ENCODE measurements at places on chromosomes 5 and 9. TPM values are rescaled to one million over a fixed set of nuclear protein-coding genes. Genes with fewer than 3 reads are reported as not detected.

NOXA1 gene
- polyA plus RNA-seq: 0.83 TPM

PCA3 gene
- polyA plus RNA-seq: not detected

GARIN3 gene
- polyA plus RNA-seq: not detected

S1PR3 gene
- 0.08 TPM for polyA plus RNA-seq

CTSV gene
- polyA plus RNA-seq: not detected

ARHGEF39 gene
- 0.66 TPM for polyA plus RNA-seq

- DNase-seq: no peak
Measured at GRCh38 chr9:108113596-108113995, 624.0 kb upstream of the KLF4 start.

- no peak for DNase-seq
Measured at GRCh38 chr9:133113949-133114885, 6.8 kb downstream of the RALGDS start.

DNA sequence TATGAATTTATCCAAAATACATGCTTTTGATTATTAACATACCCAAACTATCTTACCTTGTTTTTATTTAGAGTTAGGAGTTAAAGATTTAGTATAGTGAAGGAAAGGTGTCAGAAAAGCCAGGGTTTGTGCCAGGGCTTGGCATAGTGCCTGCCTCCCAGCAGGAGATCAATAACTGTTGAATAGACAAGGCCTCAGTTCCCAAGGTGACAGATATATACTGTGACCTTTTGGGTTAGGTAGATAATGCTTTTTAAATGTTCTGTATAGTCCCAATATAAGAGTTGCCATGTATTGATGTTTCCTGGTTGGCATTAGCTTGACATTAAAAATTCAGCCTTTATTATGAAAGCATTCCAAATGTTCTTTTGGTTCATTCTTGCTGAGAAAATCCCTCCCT is 121.8 kb downstream of the MCTP1 start:
- no peak for DNase-seq

DNA sequence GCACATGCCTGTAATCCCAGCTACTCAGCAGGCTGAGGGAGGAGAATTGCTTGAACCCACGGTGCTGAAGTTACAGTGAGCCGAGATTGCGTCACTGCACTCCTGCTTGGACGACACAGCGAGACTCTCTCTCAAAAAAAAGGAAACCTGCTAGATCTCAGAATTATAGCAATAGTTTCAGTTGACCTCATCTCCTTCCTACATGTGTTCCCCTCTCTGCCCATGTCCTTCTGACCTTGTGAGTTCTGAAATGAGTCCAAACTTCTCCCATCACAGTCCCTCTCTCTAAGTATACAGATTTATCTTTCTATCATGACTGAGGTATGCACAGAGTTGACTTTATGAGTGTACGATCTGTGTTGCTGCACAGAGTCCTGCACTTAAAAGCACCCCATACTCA is 44.6 kb upstream of the SHOC1 start:
- DNase-seq: no peak

DNA sequence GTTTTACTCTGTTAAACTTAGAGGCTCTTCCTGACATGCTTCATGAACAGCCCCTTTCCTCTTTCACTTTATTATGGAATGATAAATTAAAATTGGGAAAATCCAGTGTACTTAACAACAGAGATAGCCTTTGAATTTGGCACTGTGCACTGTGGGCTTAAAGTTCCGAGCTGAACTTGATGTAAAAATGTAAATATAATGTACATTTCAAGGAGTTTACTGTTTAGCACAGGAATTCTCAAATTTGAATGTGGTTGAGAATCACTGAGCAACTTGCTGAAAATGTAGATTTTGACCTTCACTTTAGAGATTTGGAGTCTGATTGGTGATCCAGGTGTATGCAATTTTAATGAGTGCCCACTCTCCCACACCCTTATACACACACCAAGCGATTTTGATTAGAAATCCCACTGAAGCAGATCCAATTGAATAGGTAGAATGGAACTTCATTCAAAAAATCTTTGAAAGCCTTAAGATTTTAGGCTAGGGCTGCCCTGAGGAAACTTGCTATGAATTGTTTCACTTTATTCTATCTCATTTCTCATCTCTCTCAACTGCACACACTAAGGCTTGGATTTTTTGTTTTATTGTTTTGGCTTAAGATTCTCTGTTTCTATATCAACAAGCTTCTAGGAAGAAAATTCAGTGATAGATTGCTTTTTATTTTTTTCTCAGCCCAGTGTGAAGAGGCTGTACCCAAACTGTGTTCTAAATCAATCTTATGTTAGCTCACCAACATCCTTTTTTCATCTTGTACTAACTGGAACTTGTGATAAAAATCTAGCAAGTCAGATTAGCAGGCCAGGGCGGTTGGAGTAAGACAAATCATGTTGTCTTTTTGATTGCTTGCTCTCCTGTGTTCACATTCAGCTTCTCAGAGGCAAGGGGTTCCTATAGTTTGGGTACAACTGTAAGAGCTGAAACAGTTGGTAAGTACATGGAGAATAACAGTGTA is 22.9 kb downstream of the NUDT12 start:
- DNase-seq: no peak

GRCh38 chr9:124066783-124067577 is 55.4 kb downstream of the LHX2 start:
- no peak for DNase-seq

DNA sequence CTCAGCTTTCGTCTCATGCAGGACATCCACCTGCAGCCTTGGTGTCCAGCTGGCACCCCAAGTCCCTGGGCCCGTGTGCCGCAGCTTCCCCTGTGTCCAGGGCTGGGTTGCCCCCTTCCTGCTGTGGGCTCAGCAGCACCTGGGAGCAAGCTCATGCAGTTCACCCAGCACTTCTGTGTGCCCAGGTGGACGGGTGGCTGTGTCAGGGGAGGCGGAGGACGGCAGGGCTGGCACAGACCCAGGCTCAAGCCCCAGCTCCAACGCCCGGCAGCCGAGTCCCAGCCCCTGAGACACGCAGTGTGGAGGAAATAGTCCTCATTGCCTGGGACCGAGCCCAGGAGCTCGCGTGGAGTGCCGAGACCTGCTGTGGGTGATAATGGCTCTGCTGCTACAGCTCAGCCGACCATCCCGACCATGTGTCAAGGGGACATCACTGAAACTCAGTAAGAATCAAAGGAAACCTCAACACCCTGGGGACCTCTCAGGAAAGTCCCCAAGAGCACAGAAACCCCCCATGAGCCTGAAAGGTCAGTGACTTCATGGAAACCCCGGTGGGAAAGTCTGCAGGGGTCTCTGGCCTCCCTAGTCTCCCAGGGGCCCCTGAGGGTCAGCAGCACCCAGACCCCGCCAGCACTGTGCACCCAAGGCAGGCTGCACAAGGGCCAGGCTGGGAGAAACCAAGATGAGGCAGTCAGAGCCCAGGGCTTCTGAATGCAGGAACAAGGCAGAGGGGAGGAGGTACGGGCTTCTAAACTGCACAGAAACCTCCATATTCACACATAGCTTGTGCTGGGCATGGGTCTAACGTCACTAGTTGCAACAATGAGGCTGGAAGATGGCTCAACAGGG is 38.8 kb downstream of the LPCAT1 start:
- no peak for DNase-seq

GRCh38 chr5:147643142-147643541 is 133.3 kb upstream of the DPYSL3 start:
- DNase-seq: no peak

GRCh38 chr9:130172161-130172857 is at the start of gene NCS1:
Gene NCS1, plus strand, starts transcription at chr9:130172404. Its CDS starts 260 bp downstream, at chr9:130172664.
- DNase-seq: no peak

DNA sequence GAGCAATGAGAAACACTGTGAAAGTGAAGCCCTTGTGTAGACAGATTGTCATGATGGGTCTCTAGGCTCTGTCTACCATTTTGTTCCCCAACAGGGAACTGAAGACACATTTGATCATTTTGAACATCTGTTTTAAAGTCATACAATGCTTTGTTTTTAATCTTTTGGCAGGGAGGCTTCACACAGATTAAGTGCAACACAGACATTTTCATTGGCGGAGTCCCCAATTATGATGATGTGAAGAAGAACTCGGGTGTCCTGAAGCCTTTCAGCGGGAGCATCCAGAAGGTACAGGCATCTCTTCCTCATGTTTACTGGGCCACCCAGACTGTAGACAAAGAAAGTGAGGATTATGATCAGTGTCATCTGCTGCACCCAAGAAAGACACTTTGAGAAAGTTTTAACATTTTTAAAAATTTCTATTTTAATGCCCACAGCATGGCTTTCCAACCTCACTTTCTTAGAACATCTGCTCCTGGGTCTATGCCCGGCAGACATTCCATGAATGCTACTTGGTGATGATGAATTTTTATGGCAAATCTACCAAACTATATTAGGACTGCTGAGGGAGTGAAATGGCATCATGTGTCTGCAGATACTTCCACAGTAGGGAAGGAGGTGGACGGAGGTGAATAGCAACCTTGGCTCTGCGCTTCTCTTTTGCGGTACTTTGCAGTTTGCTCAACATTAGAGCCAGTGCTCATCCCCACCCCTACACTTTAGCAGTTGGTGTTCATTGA is 121.3 kb downstream of the LIFR start:
- no peak for DNase-seq

DNA sequence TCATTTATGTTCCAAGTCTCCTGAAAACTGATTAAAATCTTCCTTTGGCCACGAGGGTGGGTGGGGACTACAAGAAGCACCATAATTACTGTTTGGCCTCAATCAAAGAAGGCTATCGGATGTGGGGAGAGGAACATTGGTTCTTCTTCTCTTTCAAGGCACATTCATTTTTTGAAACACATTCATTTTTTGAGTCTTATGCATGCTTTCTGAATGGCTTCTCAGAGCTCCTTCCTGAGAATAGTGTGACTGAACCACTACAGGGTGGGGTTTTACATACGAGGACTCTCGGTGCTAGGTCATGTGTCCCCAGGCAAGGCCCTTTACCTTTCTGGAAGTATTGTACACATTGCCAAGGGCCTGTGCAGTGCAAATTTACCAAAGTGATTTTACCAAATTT is 7.0 kb upstream of the GRIA1 start:
- no peak for DNase-seq

- no peak for DNase-seq
Measured at GRCh38 chr5:138369706-138370105, 17.2 kb downstream of the KDM3B start.

DNA sequence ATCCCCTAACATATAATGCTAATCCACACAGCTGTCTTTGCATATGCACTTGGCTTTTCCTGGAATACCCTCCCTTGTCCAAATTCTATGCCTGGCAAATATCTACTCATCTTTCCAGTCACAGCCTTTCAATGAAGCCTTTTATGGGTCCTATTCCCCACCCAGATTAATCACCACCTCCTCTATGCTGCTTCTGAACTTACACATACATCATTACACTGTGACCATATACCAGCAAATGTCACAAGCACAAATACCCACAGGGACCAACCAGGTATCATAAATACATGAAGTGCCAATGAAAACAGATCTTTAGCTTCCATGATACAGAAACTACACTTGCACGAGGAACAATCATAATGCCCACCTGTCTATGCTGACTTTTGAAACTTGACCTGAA is 22.3 kb downstream of the LPAR1 start:
- DNase-seq: no peak

DNA sequence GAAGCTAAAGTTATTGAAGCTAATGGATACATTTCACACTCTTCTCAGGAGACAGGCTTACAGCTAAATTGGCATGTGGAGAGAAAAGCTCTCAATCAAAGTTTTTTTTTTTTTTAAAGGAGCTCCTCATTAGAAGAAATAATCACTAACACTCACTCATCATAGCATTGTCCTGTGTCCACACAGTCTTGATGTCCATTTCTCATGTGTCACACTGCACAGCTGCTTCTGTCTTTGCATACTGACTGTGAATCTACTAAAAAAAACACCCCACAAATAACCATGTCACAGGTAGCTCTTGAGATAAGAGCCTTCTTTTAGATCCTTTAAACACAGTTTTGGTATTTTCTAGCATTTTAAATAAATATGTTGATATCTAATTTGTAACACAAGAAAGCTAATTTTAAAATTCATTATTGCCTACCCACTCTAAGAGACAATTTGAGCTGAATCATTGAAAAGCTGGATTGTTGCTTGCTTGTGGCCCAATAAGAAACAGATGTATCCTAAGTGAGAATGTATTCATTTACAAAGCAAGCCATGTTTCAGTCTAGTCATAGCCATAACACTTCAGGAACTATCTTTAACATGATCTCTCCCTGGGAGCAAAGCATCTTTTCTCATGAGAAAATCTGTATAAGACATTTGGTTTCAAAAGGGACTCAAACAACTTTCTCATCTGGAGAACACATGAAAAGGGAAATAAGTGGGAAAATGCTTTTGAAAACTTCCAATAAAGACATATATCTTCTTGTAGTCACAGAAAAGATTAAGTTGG is 48.1 kb upstream of the PCSK1 start:
- no peak for DNase-seq

DNA sequence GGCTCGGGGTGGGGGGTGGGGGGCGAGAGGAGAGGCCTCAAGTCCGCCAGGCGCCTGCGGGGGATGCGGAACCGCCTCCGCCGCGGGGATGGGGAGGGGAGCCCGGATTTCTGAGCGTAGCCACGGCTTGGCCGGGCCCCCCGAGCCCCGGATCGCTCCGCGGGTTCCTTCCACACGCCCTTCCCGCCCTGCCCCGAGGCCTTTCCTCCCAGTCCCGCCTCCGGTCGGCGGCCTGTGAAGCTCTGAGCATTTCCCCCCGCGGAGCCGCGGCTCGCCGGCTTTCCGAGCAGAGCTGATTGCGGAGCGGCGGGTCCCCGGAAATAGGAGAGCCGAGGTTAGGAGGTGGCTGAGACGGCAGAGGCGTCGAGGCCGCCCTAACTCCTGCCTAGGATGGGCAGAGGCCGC is 6.1 kb downstream of the IRX4 start:
- DNase-seq: no peak

- no peak for DNase-seq
Measured at GRCh38 chr9:87601176-87601575, 103.5 kb downstream of the DAPK1 start.

DNA sequence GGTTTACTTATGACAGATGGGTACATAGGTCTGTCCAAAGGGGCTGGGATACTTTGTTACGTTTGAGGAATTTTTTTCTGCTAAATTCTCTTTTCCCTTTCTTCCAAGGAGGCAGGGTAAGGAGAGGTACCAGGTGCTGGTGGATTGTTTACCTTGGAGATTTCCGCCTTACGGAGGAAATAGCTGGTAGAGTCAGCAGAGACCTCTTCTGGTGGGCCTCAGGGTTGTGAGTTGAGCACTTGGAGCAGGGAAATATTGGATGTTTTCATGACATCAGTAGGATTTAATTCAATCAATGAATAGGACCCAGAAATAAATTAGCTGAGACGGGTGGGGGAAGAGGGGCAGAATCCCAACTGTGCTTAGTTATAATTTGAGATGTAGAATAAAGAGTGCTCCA is 60.0 kb upstream of the TAF11L2 start:
- no peak for DNase-seq

GRCh38 chr5:172336676-172337285 is 53.2 kb upstream of the UBTD2 start:
- DNase-seq: no peak

All from CD4-positive, CD25-positive, alpha-beta regulatory T cell (primary cell).